ENCODE measurements at places on chromosomes 13 and 19. TPM values are rescaled to one million over a fixed set of nuclear protein-coding genes. Genes with fewer than 3 reads are reported as not detected.
A peak's percentile ranks its signal among the peaks of the same experiment; 100 is the strongest.

The ZNF766 gene
- total RNA-seq = 9.5 TPM

The CD177 gene
- total RNA-seq = 1.1 TPM

GRCh38 chr19:35162471-35163326 lies 8.2 kb downstream of the FXYD5 start:
- peaks cover 81% of the 10 kb centered on the region for H3K36me3 ChIP-seq
- H3K4me1 ChIP-seq = no peaks in the 10 kb centered on the region
- H3K27ac ChIP-seq = peak overlapping the region; percentile 27
- H3K27me3 ChIP-seq = no peaks in the 10 kb centered on the region
- DNase-seq = peak; percentile 49
- H3K4me3 ChIP-seq = no peak overlapping the region

The DCT gene
- not detected for total RNA-seq

GRCh38 chr13:94123557-94123956 lies 355.9 kb downstream of the DCT start:
- no peak overlapping the region for H3K4me3 ChIP-seq
- H3K27me3 ChIP-seq = no peaks in the 10 kb centered on the region
- 0 out of 2 replicates have a peak, but pooled peaks cover 6% of the 10 kb centered on the region for H3K4me1 ChIP-seq
- no peak for DNase-seq
- H3K36me3 ChIP-seq = no peaks in the 10 kb centered on the region

The DMRTC2 gene
- not detected for total RNA-seq

GRCh38 chr19:14106840-14107239 lies 10.7 kb downstream of the PRKACA start:
- H3K27ac ChIP-seq = no peak overlapping the region
- no peak overlapping the region for H3K4me3 ChIP-seq
- H3K27me3 ChIP-seq = no peaks in the 10 kb centered on the region
- no peaks in the 10 kb centered on the region for H3K4me1 ChIP-seq

The C13orf42 gene
- total RNA-seq = not detected

All from GM23248 (cell line).